ENCODE measurements at places on chromosomes 4 and X. TPM values are rescaled to one million over a fixed set of nuclear protein-coding genes. Genes with fewer than 3 reads are reported as not detected.

DNA sequence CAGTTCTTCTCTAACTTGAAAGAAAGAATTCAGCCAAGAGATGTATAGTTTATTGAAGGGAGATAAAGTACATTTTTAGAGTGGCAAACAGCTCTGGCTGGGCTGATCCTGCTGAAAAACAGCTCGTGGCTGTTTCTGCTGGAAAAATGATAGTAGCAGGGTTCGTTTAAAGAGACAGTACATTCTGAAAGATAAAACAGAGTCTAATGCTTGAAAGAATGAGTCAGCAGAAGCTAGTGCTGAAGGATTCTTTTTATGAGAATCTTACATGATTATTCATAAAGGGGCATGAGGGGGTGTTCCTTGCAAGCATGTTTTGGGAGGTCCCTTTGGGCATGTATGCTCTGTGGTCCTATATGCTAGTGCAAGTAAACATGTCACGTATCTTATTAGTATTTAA lies 790.0 kb downstream of the PCDH18 start:
- no peak for DNase-seq

SPACA5 gene
- not detected for total RNA-seq

MAMLD1 gene
- 0.93 TPM for total RNA-seq

GRCh38 chrX:9518889-9519288 lies 54.0 kb downstream of the TBL1X start:
- no peak for DNase-seq

DNA sequence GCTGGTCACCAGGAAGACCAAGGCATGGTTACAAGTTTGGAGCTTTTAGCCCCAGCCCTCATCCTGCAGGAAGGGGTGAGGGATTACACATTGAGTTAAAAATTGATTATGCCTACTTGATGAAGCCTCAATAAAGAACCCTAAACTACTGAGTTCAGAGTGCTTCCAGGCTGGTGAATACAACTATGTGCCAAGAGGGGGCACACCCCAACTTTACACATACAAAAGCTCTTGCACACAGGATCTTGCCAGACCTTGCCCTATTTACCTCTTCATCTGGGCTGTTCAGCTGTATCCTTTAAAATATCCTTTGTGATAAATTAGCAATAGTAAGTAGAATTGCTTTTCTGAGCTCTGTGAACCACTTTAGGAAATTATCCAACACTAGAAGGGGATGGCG lies 489.3 kb downstream of the INPP4B start:
- DNase-seq: no peak

DNA sequence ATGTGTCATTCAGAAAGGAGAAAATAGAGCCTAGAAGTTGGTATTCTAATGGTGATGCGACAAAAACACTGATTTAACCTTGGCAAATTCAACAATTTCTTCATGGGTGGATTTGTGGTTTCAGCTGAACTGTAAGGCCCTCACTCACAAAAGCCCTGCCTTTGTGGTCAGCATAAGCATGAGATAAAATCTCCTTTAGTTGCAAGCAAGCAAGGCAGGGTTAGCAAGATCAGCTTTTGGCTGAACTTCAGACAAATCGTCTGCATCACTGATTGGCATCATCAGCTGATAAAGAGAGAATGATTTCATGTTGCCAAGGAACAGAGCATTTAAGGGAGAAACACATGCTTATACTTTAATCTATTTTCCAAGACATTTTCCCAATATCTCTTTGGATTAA lies 2582.2 kb downstream of the PCDH7 start:
- no peak for DNase-seq

Data from mesothelial cell of epicardium (in vitro differentiated cells).